IMR-90 (cell line): ENCODE measurements at places on chromosomes 1 and 21.

GRCh38 chr1:118266436-118266835, 81.4 kb upstream of the SPAG17 start:
- no peak for DNase-seq

GRCh38 chr1:194538453-194538852, 1352.0 kb upstream of the B3GALT2 start:
- DNase-seq, result no peak

DNA sequence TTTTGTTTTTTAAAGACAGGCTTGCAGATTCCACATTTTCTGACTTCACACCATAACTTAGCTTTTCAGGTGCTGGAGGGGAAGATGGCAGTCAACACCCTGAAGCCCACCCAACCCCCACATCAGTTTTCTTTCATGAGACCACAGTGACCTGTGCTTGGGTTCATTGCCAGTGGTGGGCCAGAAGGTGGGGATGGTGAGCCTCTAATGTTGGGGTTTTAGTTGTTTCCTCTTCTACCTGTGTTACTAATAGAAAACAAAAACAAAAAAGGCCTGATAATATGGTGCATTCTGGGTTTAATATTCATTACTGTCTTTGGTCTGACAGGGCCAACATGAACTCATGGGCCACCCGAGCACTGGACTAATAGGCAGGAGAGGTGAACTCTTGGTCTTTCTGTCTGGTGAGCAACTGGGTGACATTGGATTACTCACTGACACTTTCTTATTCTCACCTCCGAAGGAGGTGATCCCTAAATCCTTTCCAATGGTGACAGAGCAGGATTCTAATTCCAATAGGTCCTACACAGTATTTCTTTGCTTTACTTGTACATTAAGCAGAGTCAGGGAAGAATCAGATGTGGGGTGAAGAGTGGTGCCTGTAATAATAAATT, 132.8 kb downstream of the CLIC6 start:
- DNase-seq, result no peak

DNA sequence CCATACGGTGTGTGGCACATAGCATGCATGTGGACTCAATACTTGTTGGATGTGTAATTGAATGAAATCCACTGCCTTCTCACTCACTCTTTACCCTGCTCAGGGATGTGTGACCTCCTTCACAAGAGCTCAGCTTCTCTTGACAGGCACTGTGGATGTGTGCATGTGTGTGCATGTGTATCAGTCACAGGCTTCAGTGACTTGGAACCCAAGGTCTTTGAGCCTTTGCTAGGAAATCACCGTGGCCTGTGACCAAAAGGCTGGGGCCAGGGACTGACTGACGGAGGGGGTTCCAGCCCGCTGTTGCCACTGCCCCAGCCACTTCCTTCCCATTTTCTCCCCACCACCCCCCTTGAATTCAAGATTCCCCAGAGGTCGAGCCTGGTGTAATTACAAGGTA, 144.4 kb upstream of the POU3F1 start:
- no peak for DNase-seq

GRCh38 chr1:223639331-223639749, 26.2 kb downstream of the CAPN8 start:
- DNase-seq, result no peak

DNA sequence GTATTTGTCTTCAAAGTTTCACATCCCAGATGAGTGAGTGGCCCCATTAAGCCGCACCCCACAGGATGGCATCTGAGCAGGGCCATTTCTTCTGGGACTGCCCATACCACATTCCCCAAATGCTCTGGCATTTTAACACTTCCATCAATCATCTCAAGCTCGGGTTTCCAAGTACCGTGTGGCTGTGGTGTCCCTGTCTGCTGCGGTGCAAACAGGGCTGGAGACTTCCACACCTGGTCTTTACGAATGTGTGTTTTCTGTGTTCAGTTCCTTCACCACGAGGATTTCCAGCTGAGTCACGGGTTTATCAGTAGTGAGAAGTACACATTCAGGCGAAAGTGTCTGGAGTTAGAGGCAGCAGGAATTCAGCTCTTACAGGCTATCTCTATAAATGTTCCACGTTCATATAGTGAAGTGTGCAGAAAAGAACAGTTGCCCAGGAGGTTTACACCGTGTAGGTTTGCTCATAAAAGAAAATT, 195.2 kb downstream of the RHOU start:
- no peak for DNase-seq

DNA sequence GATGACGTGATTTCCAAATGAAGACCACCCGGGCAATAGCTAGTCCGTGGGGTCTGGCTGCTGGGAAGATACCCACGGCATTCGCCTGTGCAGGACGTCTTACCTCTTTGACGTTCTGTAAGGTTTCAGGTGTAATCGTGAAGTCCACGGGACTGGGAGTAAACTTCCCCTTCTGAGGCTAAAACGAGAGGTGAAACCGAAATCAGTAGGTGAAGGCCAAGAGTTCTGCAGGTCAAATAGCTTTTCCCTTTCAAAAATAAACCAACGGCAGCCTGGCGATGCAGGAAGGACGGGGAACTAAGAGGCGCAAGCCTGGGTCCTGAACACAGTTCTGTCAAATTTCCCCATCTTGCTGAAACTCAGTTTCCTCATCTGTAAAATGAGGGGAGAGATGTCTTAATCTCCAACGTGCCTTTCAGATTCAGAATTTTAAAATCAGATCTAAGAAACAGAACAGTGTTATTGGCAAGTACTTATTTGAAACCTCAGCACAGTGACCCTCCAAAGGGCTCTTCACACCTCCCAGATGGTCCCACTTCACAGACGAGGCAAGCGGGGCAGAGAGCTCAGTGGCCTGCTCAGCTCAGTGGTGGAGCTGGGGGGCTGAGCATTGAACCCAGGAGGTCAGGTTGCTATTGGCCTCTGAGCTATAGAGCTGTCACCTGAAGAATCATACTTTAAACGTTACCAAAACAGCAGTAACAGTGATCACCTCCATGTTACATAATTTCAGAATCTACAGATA, 34.7 kb downstream of the VPS26C start:
- DNase-seq, result no peak

- DNase-seq, result no peak
Measured at GRCh38 chr1:183407474-183407873, 10.7 kb downstream of the NMNAT2 start.

DNA sequence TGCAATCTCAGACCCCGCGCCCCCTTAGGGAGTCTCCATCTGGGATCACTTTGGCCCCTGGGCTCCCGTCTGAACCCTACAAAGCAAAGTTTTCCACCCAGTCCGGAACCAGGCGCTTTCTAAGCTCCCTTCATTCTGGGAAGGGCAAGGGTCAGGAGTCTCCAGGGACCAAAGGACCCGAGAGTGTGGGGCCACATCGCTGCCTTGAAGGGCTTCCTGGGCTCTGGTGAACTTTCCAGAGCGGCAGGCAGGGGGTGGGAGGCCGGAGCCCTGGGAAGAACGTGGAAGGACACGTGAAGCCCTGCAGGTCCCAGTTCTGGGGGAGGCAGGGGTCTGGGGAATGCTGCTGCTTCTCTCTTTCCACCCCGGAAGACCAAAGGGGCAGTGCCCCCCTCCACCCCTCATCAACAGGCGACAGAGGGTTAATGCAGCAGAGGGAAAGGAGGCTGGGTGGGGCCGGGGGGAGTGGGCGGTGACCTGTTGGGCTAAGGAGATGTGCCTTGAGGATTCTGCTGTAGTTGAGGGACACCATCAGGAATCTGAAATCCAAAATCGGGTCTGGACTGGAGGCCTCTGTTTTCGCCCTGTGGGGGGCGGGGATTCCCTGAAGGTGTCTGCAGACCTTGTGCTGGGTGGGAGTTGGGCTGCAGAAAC, 734 bp downstream of the CDK18 start:
- no peak for DNase-seq

GRCh38 chr1:53080041-53080440, 18.0 kb downstream of the PODN start:
- no peak for DNase-seq

DNA sequence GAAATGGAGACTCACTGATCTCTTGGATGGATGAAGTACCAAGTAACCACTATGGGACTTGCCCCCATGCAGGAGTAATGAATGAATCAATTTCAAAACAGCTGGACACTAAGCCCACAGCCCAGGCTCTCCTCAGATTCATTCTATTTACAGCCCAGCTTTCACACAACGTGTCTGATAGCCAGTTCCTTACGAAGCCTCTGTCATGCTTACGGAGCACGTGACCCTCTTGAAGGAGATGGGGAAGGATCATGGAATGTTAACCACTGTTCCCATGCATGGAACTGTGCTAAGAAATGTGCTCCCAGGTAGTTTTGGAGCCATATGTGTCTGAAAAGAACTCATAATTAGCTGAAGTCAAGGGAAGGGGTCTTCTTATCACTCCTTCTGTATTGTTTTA, 124.1 kb downstream of the KIF26B start:
- no peak for DNase-seq

GRCh38 chr1:119869995-119870394, 26.3 kb downstream of the ADAM30 start:
- no peak for DNase-seq

DNA sequence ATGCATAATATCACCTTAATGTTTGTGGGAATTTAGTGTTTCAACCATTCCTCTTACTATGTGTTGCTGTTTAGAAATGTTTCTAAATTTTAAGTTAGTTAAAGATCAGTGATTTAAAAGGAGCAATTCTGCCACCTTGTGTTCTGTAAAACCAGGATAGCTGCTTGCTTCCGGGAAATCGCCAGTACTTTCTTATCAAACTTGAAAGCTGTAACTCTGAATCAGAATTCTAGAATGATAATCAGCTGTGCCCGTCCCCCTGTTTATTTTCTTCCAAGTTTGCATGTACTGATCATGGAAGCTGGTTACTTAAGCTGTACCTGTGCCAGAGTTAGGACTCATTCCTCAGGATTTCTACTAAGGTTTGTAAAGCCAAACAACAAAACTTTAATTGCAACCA, 656.4 kb downstream of the LTN1 start:
- DNase-seq, result peak; percentile 96

- DNase-seq, result no peak
Measured at GRCh38 chr21:40839521-40839920, 7.4 kb downstream of the DSCAM start.

GRCh38 chr1:21894034-21894881, 42.9 kb downstream of the HSPG2 start:
- no peak for DNase-seq

DNA sequence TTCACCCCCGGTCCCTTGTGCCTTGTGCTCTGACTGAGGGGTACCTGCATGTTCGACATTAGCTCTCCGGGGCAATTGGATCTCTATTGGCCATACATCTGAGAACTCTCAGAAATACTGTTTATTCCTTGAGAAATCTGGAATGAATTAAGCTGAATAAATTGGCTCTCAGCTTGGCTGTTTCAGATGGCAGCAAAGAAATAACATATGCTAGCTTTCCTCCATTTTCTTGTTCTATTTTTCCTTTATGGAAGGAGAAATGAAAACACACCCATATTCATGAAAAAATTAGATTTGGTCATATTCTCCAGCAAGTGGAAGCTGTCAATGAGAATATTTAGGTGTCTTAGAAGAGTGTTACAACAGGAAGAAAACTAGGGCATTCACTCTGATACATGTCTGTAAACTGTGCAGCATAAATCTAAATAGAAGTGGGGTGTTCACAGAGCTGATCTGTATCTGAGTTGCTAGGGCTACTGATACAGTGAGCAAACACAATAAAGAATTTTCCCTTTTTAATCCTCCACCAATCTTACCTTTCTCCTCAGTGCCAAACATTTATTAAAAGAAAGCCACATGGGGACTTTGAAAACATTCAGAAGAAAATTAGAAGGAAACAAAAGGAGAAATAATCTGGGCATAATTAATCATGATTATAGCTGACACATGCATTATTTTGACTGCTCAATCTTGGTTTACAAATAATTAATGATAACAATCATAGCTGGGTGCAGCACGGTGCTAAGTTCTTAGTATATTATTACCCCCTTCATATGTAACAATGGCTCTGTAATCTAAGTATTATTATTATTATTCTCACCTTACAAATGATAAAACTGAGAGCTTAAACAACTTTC, 671.9 kb upstream of the USP24 start:
- DNase-seq, result no peak

- DNase-seq, result no peak
Measured at GRCh38 chr1:202989879-202990278, 17.3 kb upstream of the TMEM183A start.

- peak; percentile 71 for DNase-seq
Measured at GRCh38 chr21:25515484-25516405, 91.5 kb downstream of the MRPL39 start.

DNA sequence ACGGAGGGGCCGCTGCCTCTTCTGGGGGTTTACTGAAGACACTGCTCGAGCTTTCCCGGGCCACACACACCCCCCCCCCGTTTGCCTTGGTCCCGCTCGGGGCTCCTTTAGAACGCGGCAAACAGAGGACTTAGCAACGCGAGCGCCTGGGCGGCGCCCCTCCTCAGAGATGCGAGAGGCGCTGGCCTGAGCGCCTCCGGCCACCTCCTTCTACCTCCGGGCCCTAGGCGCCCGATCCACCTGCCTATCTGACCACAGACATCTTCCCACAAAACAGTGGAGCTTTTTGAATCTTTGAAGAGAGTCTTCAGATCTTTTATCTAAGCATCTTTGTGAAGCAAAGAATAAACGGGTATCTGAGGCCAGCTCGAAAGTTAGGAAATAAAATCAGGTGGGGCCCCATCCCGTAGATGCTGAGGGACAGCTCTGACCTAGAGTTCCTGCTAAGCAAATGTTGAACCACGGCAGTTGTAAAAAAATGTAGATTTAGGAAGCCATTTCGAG, 436 bp upstream of the TTLL7 start:
- peak; percentile 69 for DNase-seq

DNA sequence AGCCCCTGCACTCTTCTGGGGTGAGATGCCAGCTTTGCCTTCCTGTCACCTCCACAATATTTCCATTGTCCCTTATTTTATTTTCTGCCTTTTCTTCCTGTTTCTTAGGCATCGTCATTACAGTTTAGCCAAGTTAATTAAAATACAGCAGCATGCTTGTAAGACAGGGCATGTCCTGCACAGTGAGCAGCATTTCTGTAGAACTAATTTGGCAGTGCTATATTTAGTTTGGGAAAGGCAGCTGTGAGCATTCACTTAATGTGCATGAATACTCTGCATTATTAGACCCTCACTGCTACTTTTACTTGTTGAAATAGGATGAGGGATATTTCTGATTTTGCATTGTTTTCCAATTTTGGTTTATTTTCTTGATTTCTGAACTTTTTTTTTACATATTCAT, 133.3 kb downstream of the KCNK2 start:
- DNase-seq, result no peak

DNA sequence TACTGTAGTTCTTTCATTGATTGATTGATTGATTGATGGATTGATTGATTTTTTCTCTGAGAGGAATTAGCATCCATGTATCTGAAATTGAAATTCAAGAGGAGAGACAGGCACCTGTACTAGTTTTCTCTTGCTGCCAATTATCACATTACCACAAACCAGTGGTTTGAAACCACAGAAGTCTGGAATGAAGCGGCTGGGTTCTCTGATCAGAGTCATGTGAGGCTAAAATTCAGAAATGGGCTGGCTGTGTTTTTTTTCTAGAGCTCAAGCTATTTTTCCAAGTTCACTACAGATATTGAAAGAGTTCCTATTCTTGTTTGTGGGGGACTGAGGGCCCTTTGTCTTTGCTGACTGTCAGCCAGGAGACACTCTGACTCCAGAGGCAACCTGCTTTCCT, 10.0 kb downstream of the NBPF3 start:
- DNase-seq, result peak; percentile 41

GRCh38 chr21:39555911-39556590, 56.7 kb upstream of the B3GALT5 start:
- no peak for DNase-seq

- no peak for DNase-seq
Measured at GRCh38 chr1:92833840-92834239, 2.0 kb downstream of the RPL5 start.
